ENCODE measurements at places on chromosomes 13 and 19.

- DNase-seq, result no peak
These were observed 47.2 kb downstream of the ZAR1L start for GRCh38 chr13:32267836-32268439.

GRCh38 chr13:46372071-46372470 lies 15.0 kb downstream of the RUBCNL start:
- DNase-seq, result no peak

- no peak for DNase-seq
These were observed 95.2 kb downstream of the GGACT start for GRCh38 chr13:100493418-100493817.

DNA sequence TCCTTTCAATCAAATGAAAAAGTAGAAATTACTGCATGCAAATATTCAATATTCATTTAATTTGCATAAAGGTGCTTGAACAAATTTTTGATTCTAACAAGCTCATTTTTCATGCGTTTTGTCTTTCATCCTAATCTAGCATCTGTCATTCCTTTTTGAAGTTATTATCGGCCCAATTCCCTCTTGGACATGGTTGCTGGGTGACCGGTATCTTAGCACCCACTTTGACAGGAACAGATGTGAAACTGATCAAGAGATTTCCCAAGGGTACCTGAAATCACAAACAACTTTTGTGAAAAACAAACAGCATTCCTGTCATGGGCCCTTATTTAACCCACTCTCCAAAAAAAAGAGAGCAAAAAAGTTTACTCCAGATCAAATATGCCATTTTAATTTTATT lies 13.3 kb downstream of the DACH1 start:
- DNase-seq, result no peak

GRCh38 chr19:50252111-50252886 lies 48.9 kb downstream of the MYH14 start:
- no peak for DNase-seq

DNA sequence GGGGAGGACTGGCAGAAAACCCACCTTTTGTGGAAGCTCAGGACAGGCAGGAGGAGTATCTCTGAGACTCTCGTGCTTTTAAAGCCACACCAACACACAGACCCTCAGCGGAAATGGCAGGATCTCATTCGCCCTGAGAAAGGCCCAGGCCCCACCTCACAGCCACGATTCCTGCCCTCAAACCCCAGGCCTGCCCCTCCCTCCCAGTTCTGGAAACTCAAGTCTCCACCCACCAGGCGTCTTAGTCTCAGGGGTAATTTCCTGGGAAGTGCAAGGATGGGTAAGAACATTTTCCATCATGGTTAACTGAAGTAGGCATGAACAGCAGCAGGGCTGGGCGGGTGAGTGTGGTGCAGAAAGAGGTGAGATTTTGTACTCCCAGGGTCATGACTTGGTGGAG lies 8.0 kb upstream of the PDE4C start:
- DNase-seq, result no peak

GRCh38 chr13:49098198-49098597 lies 121.9 kb upstream of the MLNR start:
- no peak for DNase-seq

DNA sequence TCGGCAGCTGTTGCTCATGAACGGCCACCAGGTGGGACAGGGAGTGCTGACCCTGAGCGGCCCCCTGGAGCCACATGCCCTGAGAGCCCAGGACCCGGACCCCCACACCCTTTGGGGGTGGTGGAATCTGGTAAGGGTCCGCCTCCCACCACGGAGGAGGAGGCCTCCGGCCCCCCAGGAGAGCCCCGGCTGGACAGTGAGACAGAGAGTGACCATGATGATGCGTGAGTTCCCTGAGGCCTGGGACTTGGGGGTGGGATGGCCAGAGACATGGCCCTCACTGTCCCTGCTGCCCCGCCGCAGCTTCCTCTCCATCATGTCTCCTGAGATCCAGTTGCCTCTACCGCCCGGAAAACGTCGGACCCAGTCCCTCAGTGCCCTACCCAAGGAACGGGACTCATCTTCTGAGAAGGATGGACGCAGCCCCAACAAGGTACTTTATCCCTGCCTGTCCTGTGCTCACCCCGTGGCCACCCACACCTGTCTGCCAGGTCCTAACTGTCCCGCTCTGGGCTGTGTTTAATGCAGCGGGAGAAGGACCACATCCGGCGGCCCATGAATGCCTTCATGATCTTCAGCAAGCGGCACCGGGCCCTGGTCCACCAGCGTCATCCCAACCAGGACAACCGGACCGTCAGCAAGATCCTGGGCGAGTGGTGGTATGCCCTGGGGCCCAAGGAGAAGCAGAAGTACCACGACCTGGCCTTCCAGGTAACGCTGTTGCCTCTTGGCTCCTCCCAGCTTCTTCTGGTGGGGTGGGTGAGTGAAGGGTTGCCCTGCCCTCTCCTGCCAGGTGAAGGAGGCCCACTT lies 14.7 kb upstream of the PRR19 start:
- no peak for DNase-seq

- no peak for DNase-seq
These were observed 36.7 kb upstream of the LPAR6 start for GRCh38 chr13:48449656-48450055.

DNA sequence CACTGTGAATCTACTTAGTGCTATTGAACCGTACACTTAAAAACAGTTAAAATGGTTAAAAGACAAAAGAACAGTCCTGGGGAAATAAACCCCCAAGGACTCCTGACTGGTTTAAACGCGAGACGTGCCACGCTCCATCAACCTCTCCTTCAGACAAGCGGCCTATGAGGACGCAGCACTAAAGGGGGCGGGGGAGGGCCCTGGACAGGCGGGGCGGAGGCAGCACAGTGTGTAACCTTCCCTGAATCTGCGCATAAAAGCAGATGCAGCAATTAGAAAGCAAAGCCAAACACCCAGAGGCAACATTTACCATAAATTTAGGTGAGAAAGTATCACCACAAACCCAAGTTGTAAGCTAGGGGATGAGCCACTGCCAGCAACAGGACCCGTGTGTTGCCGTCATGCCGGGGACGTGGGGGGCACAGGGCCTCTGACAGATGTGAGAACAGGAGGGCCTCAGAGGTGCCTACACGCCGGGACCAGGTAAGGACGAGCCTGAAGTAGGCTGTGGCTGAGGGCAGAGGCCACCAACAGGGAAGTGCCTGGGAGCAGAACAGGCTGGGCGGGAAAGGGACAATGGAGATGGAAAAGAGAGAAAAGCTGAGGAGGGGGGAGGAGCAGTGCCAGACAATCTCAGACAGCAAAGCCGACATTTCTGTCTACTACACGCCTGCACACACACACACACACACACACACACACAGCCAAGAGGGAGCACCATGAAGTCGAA lies 15.3 kb upstream of the ADPRHL1 start:
- no peak for DNase-seq

DNA sequence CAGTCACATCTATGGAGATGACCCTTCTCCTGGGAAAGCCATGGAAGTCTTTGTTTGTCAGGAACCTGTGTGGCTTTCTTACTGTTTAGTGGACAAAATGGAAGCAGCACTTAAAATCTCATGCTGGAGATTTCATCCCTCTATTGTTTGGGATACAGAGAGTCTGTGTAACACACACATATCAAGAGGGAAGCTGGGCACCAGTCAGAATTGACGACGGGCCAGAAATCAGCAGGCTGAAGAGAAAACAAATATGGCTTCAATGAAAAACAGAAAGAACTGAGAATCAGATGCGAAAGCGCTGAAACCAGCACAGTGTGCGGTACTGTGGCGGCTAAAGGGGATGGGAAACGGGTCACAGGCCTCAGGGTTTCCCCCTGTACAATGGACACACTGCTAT lies 72.2 kb upstream of the WASF3 start:
- DNase-seq, result no peak

GRCh38 chr13:71018995-71019394 lies 848.0 kb downstream of the DACH1 start:
- DNase-seq, result no peak

- no peak for DNase-seq
These were observed 26.9 kb downstream of the SIN3B start for GRCh38 chr19:16856091-16856490.

GRCh38 chr19:15702534-15702930 lies 25.3 kb upstream of the OR10H2 start:
- peak; percentile 84 for DNase-seq

- DNase-seq, result no peak
These were observed 1456.1 kb upstream of the MIR17HG start for GRCh38 chr13:89891416-89891815.

GRCh38 chr19:8336072-8336569 lies 6.9 kb downstream of the KANK3 start:
- no peak for DNase-seq

GRCh38 chr19:43681821-43682220 lies 11.9 kb upstream of the PLAUR start:
- no peak for DNase-seq

DNA sequence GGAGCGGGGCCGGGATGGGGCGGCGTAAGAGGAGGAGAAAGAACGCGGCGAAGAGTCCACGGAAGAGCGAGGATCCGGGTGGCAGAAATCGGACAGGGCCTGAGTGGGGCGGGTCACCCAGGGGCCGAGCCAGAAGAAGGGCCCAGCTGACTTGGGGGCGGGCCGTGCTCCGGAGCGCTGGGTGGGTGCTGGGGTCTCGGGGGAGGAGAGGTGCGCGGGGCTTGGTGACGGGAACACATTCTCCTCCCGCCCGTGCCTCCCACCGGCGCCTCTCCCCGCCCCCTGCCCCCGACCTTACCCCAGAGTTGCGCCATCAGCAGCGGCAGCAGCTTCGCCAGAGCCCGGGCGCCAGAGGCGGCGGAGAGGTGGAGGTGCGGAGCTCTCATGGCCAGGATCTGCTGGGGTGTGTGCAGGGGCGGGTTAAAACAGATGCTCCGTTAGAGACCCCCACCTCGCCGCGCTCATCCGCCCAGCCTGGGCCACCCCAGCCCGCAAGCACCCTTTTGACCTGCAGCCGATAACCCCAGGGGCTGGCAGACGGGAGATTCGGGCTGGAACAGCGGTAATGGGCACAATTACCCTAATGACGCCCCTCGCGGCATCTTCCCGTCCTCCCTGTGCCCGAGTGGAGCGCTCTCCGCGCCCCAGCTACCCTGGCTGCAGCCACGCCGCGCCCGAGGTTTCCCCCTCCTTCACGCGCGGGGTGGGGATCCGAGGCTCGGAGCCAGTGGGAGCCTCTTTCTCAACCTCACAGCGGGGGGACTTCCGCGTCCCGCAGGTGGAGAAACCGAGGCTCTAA lies 565 bp downstream of the KLK10 start:
- DNase-seq, result no peak

DNA sequence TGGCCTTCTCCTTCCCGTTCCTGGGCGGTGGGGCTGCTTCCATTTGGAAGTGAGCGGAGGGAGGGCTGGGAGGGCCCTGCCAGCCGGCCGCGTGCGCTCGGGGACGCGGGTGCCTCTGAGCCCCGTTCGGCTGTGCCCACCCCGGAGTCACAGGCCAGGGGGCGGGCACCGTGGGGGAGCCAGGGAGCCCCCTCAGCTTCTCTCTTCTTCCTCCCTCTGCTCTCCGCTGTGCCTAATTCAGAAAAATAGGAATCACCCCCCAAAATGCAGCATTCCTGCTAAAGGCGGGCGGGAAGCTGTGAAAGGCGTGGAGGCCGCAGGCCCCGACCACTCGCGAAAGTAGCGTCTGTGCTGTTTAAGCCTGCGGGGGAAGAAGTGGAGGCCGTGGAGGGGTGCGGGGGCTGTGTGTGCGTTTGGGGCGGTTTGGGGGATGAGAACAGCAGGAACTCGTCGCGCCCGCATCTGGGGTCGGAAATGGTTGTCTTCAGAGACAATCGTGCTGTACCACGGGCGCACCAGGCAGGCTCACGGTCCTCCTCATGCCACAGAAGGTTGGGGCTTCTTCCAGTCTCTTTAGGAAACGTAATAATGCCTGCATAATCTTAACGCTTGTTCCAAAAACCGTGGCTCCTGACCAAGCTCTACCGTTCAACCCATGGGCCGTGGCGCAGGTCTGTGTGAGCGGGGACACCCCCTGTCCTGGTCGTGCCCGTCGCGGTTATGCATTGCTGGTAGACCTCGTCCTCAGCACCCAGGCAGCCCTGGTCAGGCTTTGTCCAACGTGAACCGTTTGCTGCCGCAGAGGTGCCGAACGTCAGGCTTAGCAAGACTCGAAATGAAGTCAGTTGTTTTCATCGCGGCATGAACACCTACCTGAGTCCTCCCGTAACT lies 110.4 kb upstream of the SOX1 start:
- no peak for DNase-seq

GRCh38 chr13:43360171-43360570 lies 336.8 kb downstream of the DNAJC15 start:
- no peak for DNase-seq

GRCh38 chr13:75647126-75647784 lies 11.1 kb downstream of the LMO7 start:
- no peak for DNase-seq

DNA sequence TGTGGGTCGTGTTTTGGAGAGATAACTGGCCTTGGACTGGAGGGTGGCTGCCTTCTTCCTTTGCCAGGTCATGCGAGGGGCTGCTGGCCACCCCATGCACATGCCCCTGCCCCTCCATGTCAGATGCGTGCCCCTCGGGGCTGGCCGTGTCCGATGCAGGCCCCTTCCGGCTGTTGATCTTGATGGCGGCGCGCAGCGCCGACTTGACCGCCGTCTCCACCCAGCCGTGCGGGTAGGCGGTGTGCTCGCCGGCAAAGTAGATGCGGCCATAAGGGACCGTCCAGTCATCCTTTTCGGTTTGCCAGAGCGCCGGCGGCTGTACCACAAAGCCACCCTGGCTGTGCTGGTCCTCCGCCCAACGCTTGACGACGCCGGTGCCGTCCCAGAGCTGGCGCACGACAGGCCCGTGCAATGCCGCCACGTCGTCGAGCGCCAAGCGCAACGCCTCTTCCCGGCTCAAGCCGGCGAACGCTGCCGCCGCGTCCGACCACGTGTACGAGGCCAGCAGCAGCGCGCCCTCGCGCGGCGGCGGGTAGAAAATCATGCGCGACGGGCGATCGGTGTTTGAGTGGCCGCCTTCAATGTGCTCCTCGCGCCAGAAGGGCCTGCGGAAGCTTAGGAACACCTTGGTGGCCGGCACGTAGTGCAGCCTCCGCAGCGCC lies 6.9 kb downstream of the IL4I1 start:
- peak; percentile 31 for DNase-seq

- DNase-seq, result no peak
These were observed 10.8 kb downstream of the WASF3 start for GRCh38 chr13:26568132-26568815.

- DNase-seq, result no peak
These were observed 1.2 kb upstream of the FBXL3 start for GRCh38 chr13:77028202-77028601.

GRCh38 chr13:84366506-84366905 lies 484.2 kb upstream of the SLITRK1 start:
- no peak for DNase-seq

DNA sequence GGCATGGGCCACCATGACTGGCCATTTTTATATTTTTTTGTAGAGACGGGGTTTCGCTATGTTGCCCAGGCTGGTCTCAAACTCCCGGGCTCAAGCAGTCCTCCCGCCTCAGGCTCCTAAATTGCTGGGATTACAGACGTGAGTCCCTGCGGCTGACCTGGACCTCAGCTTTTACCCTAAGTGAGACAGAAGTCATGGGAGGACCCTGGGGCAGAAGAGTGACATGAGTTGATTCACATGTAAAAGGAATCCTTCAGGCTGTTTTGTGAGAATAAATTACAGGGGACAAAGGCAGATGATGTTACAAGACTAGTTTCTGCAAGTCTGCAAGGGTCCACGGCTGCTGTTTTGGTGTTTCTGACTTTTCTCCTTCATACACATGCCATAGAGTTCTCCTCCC lies 2.6 kb upstream of the BCAM start:
- DNase-seq, result no peak
